ENCODE measurements at places on chromosomes 7 and 10.
A peak's percentile ranks its signal among the peaks of the same experiment; 100 is the strongest.

DNA sequence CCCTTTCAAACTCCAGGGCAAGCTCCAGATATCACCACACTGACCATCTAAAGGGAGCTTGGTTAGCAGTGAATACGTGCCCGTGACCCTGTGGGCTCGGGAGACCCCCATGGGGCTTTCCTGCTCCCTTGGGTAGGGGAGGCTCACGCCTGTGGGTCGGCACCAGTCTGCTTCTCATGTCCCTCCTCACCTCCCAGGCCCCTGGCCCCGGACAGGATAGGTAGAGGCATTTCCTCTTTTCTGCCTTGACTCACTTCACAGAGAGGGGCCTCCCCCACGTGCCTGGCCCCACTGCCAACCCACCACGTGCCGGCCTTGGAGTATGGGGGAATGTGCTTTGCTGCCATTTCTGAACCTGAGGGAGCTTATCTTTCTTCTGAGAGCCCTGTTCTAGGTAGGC is 131.3 kb upstream of the FAM20C start:
- DNase-seq: no peak

DNA sequence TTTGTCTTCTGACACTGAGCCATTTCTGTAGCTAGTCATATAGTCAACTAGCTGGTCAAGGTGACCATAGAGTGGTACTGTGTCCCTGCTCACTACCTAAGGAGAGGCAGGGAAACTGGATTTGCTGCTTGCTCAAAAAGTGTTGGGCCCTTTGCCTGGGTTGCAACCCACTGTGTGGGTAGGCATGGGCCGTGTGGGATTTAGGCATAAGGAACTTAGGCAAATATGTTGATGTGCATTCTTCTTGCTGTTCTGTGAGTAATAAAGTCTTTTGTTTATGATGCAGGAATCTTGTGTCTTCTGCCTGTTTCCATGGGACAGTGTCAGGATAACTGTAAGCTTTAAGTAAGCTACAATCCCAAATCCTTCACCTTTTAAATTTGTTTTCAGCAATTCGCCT is 23.1 kb upstream of the TCTN3 start:
- DNase-seq: no peak

DNA sequence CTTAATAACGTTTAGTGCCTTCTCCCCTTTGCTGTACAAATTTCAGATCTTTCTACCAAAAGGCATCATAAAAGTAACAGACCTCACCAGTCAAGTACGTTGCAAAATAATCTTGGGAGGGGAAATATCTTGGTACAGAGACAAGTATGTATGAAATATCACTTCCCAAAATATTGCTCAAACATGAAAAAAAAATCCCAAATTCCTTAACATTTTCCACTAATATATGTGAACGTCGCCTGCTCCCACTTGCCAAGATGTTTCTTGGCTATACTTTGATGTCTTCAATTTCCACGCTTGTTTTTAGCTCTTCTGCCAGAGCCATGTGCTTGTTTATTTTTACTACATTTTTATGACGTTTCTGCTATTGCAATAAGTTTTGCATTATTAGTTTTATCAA is 223.5 kb downstream of the PLXNA4 start:
- no peak for DNase-seq

DNA sequence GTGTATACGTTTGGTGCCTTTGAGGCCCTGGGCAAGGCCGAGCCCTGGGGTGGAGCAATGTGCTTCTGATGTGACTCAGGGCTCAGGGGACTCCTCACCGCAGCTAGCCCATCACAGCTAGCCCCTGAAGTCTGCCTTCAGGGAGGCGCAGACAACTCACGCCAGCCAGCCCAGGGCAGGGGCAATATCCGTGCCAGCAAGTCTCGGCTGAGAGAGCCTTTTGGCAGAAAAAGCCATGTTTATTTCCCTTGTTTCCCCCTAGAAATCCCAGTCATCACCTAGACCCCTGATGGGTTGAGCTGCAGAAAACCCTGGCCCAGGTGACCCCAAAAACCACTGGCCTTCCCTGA is 90.4 kb downstream of the CHST15 start:
- no peak for DNase-seq

GRCh38 chr7:34835901-34836600 is 178.0 kb downstream of the NPSR1 start:
- DNase-seq: no peak

DNA sequence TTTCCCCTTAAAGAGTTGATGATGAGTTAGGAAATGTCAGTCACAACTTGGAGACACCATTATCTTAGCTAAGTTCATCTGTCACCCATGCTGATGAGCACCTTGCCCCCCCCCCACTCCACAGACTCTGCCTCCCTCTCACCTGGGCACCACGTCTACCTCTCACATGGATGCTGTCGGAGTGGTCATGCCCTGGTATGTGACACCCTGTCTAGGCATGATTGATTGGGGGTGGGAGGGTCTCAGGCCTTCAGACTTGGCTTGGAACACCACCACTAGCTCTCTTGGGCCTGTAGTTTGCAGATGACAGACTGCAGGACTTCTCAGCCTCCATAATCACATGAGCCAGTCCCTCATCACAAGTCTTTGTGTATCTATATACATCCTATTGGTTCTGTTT is 78.0 kb downstream of the WDR37 start:
- no peak for DNase-seq

DNA sequence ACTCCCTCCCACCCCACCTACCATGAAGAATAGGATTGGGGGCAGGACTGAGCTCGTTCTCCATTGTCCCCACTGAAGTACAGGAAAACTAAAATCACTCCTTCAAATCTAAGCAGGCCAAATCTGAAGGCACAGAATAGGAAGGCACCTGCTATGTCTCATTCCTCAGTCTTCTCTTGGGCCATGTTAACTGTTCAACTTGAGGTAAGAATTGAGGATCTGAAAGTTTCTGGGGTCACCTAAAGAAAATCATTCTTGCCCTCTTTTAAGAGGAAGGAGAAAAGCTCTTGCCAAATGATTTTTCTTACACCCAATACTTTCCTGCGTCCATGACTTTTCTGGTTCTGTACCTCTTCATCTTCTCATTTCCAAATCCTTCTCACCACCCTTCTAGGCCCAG is 4.9 kb downstream of the CPN1 start:
- DNase-seq: no peak

- no peak for DNase-seq
These were observed 78.3 kb downstream of the RAPGEF5 start for GRCh38 chr7:22278660-22279059.

DNA sequence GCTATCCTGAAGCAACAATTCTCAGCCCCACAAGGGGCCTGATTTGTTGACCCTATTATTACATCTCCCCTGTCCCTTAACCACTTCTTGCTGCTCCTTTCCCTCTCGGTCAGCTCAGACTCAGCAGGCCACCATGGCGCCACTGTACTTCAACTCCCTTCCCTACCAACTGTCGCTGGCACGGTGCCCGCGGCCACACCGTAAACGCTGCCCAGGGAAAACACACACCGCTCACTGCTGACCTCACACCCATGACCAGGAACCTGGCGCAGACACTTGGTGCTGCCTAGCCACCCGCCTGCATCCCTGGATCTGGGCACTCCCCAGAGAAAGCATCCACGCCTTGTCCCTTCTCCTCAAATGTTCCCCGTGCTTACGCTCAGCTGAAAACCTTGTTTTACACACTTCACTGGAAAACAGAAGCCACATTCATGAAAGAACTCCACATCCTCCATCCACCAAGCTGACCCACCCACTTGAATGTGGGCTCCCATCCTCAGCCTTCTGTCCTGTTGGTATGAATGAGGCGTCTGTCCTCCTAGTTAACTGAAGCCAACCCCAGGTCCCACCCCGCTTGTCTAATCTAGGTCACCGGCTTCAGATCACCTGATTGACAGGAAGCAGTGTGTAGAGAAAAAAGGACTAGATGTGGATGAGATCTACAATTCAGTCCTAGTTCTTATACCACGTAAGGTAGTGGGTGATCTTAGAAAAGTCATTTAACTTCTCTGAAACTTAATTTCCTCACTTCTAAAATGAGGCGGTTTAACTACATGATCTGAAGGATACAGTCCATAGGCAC is 28.5 kb upstream of the CRYGN start:
- no peak for DNase-seq

DNA sequence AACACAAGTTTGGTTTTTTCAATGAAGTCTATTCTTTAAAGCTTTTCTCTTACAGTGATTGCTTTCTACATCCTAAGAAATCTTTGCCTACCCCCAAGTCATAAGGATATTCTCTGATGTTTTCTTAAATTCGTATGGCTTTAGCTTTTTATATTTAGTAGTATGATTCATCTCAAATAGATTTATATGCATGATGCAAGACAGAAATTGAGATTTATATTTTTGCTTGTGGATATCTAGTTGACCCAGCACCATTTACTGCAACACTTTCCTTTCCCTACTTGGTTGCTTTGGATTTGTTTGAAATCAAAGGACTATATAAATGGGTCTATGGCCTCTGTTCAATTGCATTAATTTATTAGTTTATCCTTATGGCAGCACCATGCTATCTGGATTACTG is 113.9 kb downstream of the ZNF438 start:
- no peak for DNase-seq

GRCh38 chr7:79244482-79244881 is 209.0 kb downstream of the MAGI2 start:
- no peak for DNase-seq

GRCh38 chr7:78510580-78511188 is 712.1 kb downstream of the PHTF2 start:
- peak; percentile 67 for DNase-seq

DNA sequence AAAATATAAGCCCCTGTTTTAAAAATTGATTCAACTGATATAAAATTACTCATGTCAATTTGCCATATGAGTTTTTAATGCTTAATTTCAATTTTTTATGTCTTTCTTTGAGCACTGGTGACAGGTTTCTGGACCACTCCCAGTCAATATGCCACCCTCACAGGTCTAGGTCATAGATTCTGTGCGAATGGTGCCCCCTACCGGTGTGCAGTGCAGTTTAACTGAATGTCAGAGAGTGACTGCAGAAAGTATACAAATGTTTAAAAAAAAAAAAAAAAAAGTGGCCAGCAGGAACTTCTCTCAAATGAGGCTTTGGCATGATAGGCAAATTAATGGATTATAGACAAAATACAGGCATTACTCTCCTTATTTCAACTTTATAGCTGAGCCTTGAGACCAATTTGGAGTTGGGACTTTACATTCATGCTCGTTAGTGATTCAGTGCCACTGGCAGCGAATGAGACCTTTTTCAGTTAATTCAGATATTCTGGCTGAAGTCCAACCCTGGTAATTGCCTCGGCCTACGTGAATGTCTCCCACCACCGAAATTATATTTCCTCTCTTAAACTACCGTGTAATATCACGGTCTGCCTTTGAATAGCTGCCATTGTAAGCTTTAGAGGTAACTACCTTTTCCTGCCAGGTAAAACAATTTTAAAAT is 427.6 kb downstream of the PHTF2 start:
- no peak for DNase-seq

DNA sequence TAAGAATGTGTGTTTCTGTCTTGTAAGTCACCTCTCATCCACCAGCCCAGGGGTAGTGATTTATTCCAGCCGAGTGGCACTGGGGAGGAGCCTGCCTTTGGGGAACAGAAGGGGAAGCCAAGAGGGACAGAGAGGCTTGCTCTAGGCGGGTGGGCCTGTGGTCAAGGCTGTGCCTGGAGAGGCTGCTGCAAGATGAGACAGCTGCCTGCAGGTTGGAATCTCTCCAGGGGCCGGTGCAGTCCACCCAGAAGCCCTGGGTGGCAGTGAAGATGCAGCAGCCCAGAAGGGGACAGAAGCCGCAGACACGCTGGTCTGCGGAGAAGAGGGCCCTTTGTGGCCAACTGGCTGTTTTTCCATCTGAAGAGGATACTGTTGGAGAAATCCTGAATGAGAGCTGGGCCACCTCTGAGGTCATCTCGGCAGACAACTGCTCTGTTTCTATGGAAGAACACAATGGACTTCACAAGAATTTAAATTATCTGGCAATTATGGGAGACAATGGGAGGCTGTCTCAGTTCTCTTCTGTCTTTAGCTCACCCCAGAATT is 175.7 kb downstream of the GFRA1 start:
- no peak for DNase-seq

DNA sequence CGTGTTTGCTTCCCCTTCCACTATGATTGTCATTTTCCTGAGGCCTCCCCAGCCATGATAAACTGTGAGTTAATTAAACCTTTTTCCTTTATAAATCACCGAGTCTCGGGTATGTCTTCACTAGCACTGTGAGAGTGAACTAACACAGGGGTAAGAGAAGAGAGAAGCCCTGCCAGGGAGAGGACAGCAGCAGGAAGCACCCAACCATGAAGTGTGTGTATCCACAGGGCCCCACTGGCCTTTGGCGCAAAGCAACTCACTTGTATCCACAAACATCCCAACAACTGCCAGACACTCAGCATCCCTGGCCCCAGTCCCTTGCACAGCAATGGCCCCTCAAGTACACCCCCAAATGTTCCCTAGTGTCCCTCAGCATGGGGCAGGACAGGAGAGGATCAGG is 115.1 kb downstream of the MAD1L1 start:
- no peak for DNase-seq

DNA sequence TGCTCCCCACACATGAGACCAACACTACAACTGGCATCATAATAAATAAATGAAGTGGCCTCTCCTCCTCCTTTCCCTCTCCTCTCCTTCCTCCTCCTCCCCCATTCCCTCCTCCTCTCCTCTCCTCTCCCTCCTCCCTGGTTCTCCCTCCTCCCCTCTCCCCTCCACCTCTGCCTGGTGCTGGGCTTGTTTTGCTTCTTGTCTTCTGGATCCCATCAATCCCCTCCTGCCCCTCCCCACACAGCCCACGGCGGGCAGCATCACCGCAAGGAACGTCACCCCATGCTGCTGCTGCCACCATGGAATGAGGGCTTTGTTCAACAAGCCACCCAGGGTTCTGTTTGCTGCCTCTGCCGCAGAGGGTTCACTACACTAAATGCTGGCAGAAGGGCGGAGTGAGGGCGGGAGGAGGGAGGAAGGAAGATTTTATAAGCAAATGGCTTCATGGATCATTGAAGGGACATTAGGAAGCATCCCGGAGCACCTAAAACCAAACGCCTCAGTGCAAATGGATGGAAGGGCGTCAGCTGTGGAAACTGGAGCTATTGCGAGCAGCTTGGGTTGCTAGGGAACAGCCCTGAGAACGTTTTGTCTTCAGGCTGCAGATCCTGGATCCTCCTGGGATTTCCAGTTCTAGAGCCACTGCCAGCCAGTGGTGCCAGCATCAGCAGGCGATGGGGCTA is 379.7 kb upstream of the ZMIZ1 start:
- DNase-seq: no peak

GRCh38 chr10:52486840-52487611 is 172.9 kb downstream of the DKK1 start:
- peak; percentile 70 for DNase-seq

DNA sequence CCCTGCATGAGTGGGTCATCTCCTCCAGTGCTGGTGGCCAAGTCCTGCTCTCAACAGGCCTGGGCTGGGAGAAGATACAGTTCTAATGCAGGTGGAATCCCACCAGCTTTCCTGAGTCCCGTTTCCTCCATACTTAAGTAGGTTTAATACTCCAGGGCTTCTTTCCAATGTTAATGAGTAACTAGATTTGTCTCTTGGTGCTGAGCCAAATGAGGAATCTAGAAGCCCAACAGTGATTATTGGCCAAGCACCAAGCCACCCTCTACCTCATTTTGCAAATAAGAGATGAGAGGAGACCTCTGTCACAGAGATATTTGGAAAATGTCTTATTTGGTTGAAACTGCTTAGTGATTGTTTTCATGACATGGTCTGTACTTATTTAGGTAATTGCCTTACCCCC is 37.1 kb downstream of the STARD3NL start:
- peak; percentile 64 for DNase-seq

GRCh38 chr10:22681783-22682183 is 32.6 kb downstream of the PIP4K2A start:
- DNase-seq: peak; percentile 46

GRCh38 chr10:117005527-117006055 is 604 bp upstream of the SHTN1 start:
- peak; percentile 63 for DNase-seq

GRCh38 chr10:89550509-89550908 is 15.1 kb upstream of the SLC16A12 start:
- DNase-seq: no peak

Measured in kidney glomerular epithelial cell (primary cell).